Activated T-cell treated with anti-CD3 and anti-CD28 coated beads, Interleukin-2, amount 50 U/mL, for 72 hours (primary cell): ENCODE measurements at places on chromosomes 11 and 22. TPM values are rescaled to one million over a fixed set of nuclear protein-coding genes. Genes with fewer than 3 reads are reported as not detected.

Gene HMGXB4
- 43.5 TPM for total RNA-seq

Gene EXPH5
- total RNA-seq = 5.7 TPM

- no peak overlapping the region for H3K4me3 ChIP-seq
- peaks cover 19% of the 10 kb centered on the region for H3K27me3 ChIP-seq
- H3K27ac ChIP-seq = no peak overlapping the region
- no peak for DNase-seq
- no peaks in the 10 kb centered on the region for H3K4me1 ChIP-seq
Observed at GRCh38 chr11:45320371-45320770, 34.2 kb upstream of the SYT13 start.

- H3K4me3 ChIP-seq = peak overlapping the region; percentile 79
- peak; percentile 17 for DNase-seq
- H3K4me1 ChIP-seq = peaks cover 40% of the 10 kb centered on the region
- H3K36me3 ChIP-seq = no peaks in the 10 kb centered on the region
Observed at GRCh38 chr22:41302021-41302767, 869 bp downstream of the ZC3H7B start.

- H3K36me3 ChIP-seq = peaks cover 3% of the 10 kb centered on the region
- H3K4me1 ChIP-seq = peaks cover 27% of the 10 kb centered on the region
- no peak for DNase-seq
- no peaks in the 10 kb centered on the region for H3K27me3 ChIP-seq
- H3K4me3 ChIP-seq = no peak overlapping the region
- H3K27ac ChIP-seq = no peak overlapping the region
Observed at GRCh38 chr22:20033045-20033706, 12.3 kb downstream of the TANGO2 start.

Gene OR4C16
- total RNA-seq = not detected

DNA sequence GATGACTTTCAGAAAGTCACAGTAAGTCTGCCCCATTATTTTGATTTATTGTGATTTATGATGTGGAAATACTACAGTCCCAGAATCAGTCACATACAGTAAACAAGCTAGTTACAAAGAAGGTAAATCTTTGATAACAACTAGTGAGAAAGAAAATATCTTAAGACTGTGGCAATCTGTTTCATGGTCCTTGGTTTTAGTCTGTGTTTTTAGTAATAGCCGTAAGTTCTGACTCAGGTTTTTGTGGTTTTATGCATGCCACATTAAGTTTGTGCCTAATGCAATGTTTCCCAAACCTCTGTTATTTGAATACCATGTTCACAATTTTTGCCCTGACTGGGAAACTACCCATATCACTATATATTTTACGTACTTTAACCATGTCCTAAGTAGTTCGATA is 6.7 kb downstream of the CEP295 start:
- H3K4me3 ChIP-seq = peak overlapping the region; percentile 74
- H3K27ac ChIP-seq = peak overlapping the region; percentile 78
- DNase-seq = no peak
- peaks cover 51% of the 10 kb centered on the region for H3K4me1 ChIP-seq
- no peaks in the 10 kb centered on the region for H3K27me3 ChIP-seq

DNA sequence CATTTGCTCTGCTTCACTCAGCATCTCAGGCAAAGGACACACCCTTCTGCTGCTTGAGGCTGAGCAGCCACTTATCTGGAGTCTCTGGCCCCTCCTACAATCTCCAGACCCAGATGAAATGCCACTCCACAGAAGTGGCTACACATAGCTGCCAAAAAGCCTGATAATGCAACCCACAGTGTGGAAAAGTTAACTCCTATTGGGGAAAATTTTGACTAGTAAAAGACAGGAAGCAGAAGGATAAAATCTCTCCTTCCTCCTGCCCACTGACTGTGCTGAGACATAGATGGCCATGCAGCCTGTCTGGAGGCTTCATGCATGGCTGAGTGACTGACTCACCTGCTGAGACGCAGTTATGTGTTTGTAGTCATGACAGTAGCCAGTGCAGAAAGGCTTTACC is 92.3 kb upstream of the TEAD1 start:
- DNase-seq = no peak
- H3K27ac ChIP-seq = no peak overlapping the region
- peaks cover 6% of the 10 kb centered on the region for H3K27me3 ChIP-seq
- no peaks in the 10 kb centered on the region for H3K36me3 ChIP-seq

DNA sequence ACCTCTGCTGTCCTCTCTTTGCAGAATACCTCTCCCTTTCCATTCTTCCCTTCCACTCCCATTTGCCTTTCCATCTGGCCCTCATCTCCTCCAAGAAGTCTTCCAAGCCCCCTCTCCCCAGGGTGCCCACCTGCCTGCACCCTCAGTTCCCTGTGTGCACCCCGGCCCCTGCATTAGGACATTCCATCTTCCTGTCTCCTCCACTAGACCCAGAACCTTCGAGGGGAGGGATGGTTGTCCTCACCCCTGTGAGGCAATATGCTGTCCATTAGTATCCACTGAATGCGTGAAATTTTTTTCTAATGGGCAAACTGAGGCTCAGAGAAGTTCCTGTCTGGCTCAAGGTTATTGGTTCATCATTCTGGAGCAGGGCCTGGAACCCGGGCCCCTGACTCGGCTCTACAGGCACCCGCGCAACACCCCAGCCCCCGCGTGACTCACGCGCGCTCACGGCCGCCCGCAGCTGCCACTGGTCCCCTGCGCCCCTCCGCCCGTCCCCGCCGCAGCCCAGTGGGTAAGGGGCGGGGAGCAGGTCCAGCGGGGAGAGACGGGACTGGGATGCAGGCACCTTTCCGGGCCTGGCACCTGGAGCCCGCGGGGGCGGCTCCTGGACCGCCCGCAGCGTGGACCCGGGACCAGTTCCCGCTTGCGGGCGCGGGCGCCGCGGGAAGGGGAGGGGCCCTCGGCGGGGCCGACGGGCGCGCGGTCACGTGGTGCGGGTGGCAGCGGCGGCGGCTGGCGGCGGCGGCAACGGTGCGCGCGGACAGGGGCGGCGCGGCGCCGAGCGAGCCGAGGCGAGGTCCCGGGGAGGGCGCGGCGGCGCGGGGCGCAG is 7.0 kb downstream of the SEPTIN3 start:
- no peak overlapping the region for H3K27ac ChIP-seq
- H3K36me3 ChIP-seq = no peaks in the 10 kb centered on the region
- peak; percentile 70 for DNase-seq
- H3K4me3 ChIP-seq = peak overlapping the region; percentile 84
- H3K4me1 ChIP-seq = peaks cover 7% of the 10 kb centered on the region

- no peak overlapping the region for H3K27ac ChIP-seq
- H3K4me1 ChIP-seq = peaks cover 14% of the 10 kb centered on the region
- H3K36me3 ChIP-seq = no peaks in the 10 kb centered on the region
- H3K4me3 ChIP-seq = no peak overlapping the region
- H3K27me3 ChIP-seq = peaks cover 63% of the 10 kb centered on the region
Observed at GRCh38 chr11:62930157-62930556, 9.0 kb upstream of the CHRM1 start.

- no peaks in the 10 kb centered on the region for H3K36me3 ChIP-seq
- DNase-seq = no peak
- H3K27ac ChIP-seq = peak overlapping the region; percentile 69
- H3K27me3 ChIP-seq = peaks cover 19% of the 10 kb centered on the region
- H3K4me3 ChIP-seq = peak overlapping the region; percentile 39
Observed at GRCh38 chr11:14374922-14375830, 16.2 kb upstream of the RRAS2 start.

GRCh38 chr11:19980957-19981669 is 179.2 kb downstream of the DBX1 start:
- H3K4me3 ChIP-seq = no peak overlapping the region
- no peak overlapping the region for H3K27ac ChIP-seq
- no peaks in the 10 kb centered on the region for H3K36me3 ChIP-seq
- peaks cover 28% of the 10 kb centered on the region for H3K27me3 ChIP-seq

DNA sequence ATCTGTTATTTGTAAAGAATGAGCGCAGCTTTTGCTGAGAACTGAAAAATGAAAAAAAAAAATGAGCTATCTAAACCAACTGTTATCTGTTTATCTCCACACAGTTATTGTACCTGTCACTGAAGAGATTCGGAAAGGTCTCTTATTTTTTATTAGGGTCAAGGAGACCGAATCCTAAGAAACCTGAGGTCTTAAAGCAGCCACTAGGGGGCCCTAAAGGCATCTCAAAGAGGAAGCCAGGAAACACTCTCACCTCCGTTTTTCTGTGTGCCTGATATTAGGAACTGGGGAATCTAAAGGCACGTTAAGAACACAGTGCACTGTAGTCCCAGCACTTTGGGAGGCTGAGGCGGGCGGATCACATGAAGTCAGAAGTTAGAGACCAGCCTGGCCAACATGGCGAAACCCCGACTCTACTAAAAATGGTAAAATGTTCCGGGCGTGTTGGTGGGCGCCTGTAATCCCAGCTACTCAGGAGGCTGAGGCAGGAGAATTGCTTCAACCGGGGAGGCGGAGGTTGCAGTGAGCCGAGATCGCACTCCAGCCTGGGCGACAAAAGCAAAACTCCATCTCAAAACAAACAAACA is 3.5 kb upstream of the LARGE1 start:
- H3K4me3 ChIP-seq = no peak overlapping the region
- peak overlapping the region; percentile 80 for H3K27ac ChIP-seq
- peak; percentile 48 for DNase-seq

Gene SMIM35
- 0.36 TPM for total RNA-seq

GRCh38 chr11:121040614-121041002 is 16.7 kb downstream of the TBCEL start:
- peaks cover 14% of the 10 kb centered on the region for H3K4me1 ChIP-seq
- no peaks in the 10 kb centered on the region for H3K27me3 ChIP-seq
- DNase-seq = no peak
- H3K4me3 ChIP-seq = no peak overlapping the region
- no peak overlapping the region for H3K27ac ChIP-seq
- no peaks in the 10 kb centered on the region for H3K36me3 ChIP-seq

DNA sequence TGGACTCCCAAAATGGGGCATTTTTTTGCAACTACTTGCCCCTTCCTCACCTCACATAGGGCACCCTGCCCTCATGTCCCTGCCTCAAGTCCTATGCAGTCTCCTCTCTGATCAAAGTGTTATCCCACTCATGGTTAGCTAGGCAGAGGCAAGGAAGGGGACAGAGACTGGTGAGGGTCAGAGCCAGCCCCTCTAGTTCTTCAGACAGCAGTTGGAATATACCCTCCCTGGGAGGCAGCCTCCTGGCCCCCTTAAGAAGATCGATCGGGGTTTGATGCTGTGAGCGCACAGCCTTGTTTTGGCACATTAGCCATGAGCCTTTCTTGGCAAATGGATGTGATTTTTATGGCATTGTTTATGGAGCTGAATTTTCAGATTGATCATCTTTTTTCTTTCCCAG is 436.9 kb downstream of the BUD13 start:
- H3K36me3 ChIP-seq = no peaks in the 10 kb centered on the region
- H3K4me1 ChIP-seq = no peaks in the 10 kb centered on the region
- H3K27me3 ChIP-seq = no peaks in the 10 kb centered on the region
- H3K4me3 ChIP-seq = no peak overlapping the region
- no peak for DNase-seq
- H3K27ac ChIP-seq = no peak overlapping the region

Gene RIMBP3C
- total RNA-seq = not detected

Gene OR8K5
- total RNA-seq = not detected

DNA sequence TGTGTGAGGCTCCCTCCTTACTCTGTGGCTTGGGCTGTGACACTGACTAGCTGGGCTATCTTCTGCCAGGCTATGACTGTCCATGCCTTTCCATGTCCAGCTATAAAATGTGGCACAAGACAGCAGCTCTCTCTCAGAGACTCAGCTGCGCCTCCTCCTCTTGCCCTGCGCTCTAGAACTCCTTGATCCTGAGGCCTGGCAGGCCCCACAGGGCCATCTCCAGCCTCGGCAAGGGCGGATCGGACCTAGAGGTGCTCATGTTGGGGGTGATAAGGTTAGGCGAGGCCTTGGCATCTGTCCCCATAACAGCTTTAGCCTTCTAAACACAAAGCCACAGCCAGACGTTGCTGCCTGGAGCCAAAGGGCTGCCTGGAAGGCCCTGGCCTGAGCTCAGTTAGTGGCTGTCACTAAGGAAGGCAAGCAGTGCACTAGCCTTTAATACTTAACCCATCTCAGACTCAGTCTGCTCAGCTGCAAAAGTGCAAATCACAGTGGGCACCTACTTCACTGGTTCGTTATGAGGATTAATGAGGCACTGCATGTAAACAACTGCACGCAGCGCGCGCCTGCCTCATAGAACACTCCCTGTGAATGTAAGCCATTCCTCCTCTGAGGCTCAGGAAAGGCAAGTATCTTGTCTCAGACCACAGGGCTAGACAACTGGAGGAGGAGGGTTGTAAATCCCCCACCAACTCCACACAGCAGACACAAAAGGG is 1.2 kb downstream of the GUCD1 start:
- H3K27me3 ChIP-seq = no peaks in the 10 kb centered on the region
- H3K4me1 ChIP-seq = peaks cover 50% of the 10 kb centered on the region
- H3K27ac ChIP-seq = peak overlapping the region; percentile 90
- peak overlapping the region; percentile 100 for H3K4me3 ChIP-seq

Gene SMARCB1
- 83.0 TPM for total RNA-seq

DNA sequence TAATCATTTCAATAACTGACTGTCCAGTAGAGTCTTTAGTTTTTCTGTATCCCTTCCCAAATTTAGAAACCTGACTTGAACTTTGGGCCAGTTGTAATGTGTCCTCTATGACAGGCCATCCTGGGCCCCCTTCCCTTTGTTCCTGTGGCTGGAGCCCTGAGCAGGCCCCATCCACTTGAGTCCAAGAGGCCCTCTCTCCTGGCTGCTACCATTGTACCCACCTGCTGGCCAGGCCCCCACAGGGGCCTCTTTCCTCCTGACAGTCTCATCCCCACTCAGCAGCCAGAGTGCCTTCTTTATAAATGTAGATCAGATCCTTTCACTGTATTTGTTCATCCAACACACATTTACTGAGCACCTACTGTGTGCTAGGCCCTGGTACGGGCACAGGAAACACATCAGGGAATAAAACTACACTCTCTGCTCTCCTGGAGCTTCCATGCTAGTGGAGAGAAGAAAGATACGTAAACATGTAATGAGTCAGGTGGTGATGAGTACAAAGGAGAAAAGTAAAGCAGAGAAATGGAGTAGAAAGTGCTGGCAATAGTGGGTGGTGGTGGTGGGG is 2.7 kb upstream of the LRP5 start:
- H3K4me3 ChIP-seq = no peak overlapping the region
- no peaks in the 10 kb centered on the region for H3K27me3 ChIP-seq
- H3K27ac ChIP-seq = peak overlapping the region; percentile 14
- no peak for DNase-seq
- peaks cover 3% of the 10 kb centered on the region for H3K36me3 ChIP-seq
- H3K4me1 ChIP-seq = peaks cover 21% of the 10 kb centered on the region

- no peaks in the 10 kb centered on the region for H3K4me1 ChIP-seq
- DNase-seq = no peak
- H3K27me3 ChIP-seq = no peaks in the 10 kb centered on the region
- H3K36me3 ChIP-seq = no peaks in the 10 kb centered on the region
Observed at GRCh38 chr11:27612932-27613880, 87.0 kb downstream of the BDNF start.

- DNase-seq = no peak
- H3K27ac ChIP-seq = no peak overlapping the region
- no peak overlapping the region for H3K4me3 ChIP-seq
- H3K27me3 ChIP-seq = no peaks in the 10 kb centered on the region
- H3K4me1 ChIP-seq = no peaks in the 10 kb centered on the region
Observed at GRCh38 chr22:19869497-19870152, 15.0 kb upstream of the GNB1L start.

- no peaks in the 10 kb centered on the region for H3K36me3 ChIP-seq
- no peaks in the 10 kb centered on the region for H3K4me1 ChIP-seq
- no peak overlapping the region for H3K27ac ChIP-seq
- peaks cover 21% of the 10 kb centered on the region for H3K27me3 ChIP-seq
- DNase-seq = no peak
Observed at GRCh38 chr11:57378186-57378585, 2.8 kb downstream of the PRG3 start.

Gene HSPB2
- not detected for total RNA-seq

- H3K27me3 ChIP-seq = no peaks in the 10 kb centered on the region
- no peaks in the 10 kb centered on the region for H3K36me3 ChIP-seq
- H3K27ac ChIP-seq = no peak overlapping the region
- no peak for DNase-seq
Observed at GRCh38 chr22:33958741-33959140, 38.5 kb upstream of the LARGE1 start.
